Kidney tubule cell (primary cell): ENCODE measurements at places on chromosomes 3 and 15.

GRCh38 chr15:36161108-36161507 is 418.3 kb upstream of the CDIN1 start:
- DNase-seq = no peak

DNA sequence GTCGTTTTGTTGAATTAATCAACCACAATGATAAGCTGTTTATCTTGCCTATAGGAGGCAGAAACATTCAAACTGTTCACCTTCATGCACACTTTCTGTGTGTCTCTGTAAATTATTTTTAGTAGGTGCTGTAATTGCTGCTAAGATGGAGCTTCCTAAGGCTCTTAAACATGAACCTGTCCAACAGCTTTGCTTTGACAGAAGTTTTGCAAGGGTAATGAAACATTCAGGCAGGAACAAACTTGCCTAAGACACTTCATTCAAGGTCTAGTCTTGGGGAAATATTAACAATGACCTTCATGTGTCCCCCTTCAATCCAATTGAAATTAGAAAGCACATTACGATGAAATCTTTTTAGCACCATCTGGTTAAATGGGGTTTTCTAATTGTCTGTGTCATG is 156.1 kb downstream of the DIPK2A start:
- no peak for DNase-seq

DNA sequence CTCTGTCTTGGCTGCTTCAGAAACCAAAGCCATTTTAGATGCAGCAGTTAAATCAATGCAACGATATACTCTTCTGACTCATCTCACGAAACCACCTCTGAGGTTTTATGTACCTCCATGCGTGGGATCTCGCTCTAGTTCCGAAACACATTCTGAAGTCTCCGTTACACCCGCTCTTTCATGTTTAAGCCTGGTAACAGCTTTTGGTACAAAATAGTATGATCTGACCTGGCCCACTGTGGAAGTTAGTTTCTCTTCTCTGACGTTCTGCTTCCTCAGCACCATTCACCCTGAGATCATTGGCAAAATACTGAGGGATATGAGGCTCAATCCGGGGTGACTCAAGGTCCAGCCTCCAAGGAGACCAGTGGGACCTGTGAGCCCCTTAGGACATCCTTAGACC is 121.9 kb downstream of the TMEM266 start:
- no peak for DNase-seq

DNA sequence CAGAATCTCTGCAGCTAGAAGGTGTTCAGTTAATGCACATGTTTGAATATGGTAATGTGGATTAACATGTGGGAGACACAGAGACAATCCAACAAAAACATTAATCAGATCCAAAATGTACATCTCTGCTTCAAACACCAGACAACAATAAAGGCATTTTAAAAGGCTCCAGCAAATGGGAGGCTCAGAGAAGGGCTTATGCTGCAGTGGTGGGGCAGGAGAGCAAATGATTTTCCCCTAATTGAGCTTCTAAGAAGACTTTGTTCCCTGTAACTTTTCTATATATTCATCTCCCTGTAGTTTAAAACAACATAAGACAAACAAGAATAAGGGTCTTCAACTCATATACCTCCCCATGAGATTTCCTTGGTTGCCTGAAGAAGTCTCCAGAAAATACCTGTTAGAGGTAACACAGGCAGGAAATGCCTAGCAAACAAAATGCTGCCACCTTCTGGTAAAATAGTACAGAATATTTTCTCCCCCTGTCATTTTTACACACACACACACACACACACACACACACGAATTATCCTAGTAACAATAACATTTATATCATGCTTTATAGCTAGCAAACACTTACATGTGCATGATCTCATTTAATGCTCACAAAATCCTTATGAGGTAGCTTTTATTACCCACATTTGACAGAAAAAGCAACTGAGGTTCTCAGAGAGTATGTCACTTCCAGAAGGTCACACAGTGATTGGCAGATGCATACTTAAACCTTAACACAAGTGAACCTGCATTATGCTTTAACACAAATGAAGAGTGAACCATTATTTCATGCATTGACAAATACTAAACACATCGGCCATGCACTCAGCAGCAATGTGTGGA is 123.4 kb upstream of the MB21D2 start:
- DNase-seq = peak; percentile 71

GRCh38 chr3:156424758-156425157 is 130.2 kb downstream of the SSR3 start:
- DNase-seq = no peak

GRCh38 chr15:89002281-89002761 is 85.9 kb upstream of the ABHD2 start:
- DNase-seq = peak; percentile 26
